Retina (tissue), 1 donor: ENCODE measurements at places on chromosomes 11 and 22.

DNA sequence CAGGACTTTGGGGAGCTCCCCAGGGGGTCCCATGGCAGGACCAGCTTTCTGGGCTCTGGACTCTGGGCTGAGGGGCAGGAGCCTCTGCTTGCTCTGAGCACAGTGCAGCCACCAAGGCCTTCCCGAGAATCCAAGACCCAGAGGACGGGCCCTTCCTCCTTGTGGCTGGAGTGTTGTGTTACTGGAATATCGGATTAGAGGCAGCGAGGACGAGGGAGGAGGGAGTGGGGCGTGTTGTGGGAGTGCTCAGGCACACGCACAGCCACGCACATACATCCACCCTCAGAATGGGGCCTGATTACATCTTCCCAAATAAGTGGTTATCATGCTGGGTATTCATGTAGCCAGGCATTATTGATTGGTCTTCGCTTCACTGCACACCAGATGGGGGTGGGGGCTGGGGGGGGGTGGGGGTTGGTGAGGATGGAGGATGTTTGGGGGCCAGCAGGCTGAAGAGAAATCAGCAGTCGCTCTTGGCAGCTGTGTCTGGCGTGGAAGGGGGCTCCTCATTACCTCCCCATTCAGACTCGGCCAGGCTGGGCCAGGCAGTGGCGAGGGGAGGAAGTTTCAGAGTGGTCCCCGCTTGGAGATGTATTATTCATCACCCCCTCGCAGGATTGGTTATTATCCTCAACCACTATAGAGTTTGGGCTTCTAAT, 120.9 kb downstream of the ST3GAL4 start:
- DNase-seq = peak; percentile 61

- peak; percentile 96 for DNase-seq
These were observed 2.6 kb upstream of the GCAT start for GRCh38 chr22:37804881-37805809.

GRCh38 chr11:65036931-65037330, 4.1 kb upstream of the SAC3D1 start:
- no peak for DNase-seq

GRCh38 chr11:71213696-71214552, 38.5 kb downstream of the SHANK2 start:
- DNase-seq = no peak

- DNase-seq = no peak
These were observed 24.9 kb downstream of the WNT11 start for GRCh38 chr11:76181371-76181770.

- DNase-seq = no peak
These were observed 109.9 kb downstream of the DLG2 start for GRCh38 chr11:85517272-85517671.

- DNase-seq = peak; percentile 82
These were observed at the start of gene PLXNB2 for GRCh38 chr22:50306753-50307749. PLXNB2 (minus strand) TSS chr22:50307646; CDS start chr22:50290584, 17,062 bp downstream.

DNA sequence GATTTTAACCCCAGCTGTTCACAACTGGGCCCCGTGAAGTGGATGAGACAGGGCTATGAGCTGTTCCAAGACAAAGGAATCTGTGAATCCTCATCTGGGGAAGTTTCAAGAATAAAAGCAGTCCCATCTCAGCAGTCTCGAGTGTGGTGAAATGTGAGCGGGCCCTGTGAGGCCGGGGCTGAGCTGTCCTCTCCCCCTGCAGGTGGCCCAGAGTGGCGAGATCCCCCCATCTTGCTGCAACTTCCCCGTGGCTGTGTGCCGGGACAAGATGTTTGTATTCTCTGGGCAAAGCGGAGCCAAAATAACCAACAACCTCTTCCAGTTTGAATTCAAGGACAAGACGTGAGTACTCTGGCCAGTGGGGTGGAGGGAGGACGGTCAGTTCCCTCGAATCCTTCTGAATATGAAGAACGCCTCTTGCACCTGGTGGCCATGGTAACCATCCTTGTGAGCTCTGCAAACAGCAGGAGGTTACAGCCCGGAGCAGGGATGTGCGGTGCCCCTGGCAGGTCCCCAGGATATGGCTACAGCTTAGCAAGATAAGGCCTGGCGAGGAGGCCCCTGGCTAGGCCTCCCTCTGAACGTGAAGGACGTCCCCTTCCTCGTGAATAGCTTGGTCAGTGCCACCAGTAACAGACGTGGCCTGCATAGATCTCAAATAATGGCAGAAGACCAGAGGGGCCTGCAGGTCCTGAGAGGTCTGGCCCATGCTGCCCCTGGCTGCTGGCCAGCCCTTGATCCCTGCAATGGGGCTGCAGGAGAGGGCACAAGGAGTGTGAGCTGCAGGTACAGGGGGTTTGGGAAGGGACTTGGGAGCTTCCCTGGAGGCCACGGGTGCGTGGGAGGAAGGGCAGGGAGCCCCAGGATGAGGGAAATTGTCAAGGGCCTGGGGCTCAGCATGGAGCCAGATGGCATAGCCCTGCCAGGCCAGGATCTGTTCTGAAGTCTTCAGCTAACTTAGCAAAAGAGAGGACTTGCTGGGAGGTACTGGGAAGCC, 8.4 kb downstream of the LZTR1 start:
- no peak for DNase-seq

DNA sequence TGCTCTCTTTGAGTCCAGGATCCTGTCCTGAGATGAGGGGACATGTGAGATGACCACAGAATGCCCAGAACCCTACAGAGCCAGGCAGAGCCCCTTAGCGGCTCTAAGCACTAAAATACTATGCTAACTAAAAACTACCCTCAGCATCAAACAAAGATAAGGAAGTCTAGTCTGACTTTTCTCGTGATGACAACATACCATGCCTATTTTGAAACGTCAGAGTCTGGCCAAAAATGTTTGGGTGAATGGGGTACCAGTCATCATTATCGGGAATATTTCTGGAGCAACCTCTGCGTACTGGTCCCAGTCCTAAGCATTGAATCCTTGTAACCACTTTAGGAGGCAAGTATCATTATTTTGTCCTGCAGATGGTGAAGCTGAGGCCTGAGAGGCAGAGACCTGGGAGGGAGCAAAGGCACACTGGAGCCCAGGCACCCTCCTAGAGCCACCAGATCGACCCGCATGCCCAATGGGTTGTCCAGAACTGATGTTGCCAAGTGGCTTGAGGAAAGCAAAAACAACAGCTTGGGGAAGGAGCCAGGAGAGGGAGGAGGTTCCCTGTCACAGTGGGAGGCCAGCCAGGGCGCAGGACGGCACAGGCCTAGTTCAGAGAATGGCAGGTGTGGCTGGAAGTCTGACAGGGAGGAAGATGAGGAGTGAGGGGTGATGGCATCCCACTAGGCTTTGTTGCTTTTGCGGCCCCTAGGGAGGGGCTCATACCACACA, 7.2 kb upstream of the OSM start:
- no peak for DNase-seq

DNA sequence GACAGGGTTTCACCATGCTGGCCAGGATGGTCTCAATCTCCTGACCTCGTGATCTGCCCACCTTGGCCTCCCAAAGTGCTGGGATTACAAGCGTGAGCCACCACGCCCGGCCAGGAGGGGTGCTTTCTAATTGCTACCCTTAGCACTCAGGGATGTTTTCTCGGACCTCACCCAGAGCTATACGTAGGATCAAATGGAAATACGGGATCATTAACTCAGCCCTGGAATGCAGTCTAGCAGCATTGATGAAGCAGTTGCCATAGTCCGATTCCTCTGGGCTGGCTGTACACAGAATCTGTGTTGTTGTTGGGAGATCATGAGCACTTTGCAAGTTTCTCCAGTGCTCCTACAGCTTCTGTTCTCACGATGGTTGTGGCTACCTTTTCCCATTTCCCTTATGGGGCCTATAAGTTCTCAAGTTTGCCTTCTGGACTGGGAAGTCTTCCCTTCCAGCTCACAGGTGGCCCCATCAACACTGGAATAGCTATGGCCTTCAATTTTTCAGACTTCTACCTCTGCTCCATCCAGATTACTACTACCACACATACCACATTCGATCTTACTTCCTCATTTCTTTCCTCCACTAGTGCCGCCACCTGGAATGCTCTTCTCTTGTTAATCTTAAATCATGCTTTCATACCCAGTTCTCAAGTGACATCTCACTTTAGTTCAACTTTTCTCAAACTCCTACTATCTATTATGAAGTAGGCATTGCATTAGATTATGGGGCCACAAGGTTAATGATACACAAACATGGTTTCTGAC, 16.1 kb upstream of the PCF11 start:
- DNase-seq = no peak

DNA sequence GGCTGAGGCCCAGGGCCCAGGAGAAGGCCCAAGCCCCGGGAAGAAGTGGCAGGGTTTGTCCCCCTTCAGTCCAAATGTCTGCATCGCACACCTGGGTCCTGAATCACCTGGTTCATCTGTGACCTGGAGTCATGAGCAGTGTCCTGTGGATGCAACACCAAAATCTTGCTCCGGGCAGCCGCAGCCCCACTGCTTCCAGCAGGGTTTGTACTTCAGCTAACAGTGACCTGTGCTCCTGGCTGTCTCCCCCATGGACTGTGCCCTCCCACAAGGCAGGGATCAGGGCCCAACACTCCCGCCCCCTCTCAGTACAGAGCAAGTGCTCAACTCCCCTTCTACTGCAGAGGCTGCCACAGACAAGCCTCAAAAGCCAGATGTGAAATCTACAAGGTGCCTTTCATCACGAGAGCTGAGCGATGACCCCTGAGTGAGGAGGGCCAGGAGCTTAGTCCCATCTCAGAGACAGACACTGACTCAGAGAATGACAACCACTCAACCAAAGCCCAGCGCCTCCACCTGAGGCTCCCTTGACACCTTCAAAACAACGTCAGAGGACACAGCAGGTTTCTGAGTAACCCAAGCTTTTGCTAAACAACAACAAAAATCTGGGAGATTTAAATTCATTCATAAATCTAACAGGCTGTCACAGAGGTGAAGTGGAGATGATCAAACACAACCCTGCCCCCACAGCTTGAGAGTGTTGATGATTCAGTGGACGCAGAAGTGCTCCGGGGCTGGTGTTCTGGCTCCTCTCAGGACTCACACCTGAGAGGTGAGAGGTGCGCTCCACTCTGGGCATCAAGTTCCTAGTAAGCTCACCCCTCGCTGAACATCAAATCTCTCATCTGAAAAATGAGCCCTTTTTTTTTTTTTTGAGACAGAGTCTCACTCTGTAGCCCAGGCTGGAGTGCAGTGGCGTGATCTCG, 3.4 kb downstream of the KIAA0930 start:
- no peak for DNase-seq

- DNase-seq = no peak
These were observed 15.1 kb downstream of the PITPNB start for GRCh38 chr22:27903805-27904473.

DNA sequence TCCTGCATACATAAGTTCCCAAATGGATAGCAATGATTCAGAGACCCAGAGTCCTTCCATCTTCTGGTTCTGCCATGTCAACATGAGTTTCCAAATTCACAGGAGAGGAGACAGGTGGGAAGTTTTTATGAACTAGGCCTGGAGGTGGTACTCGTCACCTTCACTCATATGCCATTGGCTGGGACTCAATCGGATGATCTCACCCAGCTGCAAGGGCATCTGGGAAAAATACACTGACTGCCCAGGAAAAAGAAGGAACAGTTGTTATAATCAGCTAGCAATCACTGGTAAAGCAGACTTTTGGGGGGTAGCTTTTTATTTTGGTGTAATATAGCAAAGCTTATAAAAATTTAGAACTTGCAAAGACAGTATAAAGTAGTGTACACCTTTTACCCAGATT, 83.9 kb downstream of the OTOG start:
- no peak for DNase-seq

GRCh38 chr22:24393012-24393559, 34.3 kb upstream of the ADORA2A start:
- no peak for DNase-seq

DNA sequence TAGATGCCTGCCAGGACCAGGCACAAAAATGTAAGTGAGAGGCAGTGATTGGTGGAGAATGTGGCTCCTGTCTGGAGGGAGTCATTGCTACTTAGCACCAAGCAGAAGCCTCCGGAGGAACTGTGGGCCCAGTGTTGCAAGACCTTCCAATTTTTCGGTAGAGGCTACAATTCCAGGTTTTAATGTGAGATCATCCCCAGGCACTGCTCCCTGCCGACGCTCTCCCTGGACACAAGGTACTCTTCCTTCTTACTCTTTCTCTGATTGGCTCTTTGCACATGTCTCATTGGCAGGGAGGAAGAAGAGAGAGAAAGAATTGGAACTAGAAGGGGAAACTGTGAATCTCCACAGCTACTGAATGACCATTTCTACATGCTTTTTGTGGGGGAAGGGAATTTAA, 53.7 kb upstream of the EP300 start:
- DNase-seq = no peak

- no peak for DNase-seq
These were observed 74.3 kb downstream of the DHCR7 start for GRCh38 chr11:71373791-71374454.

DNA sequence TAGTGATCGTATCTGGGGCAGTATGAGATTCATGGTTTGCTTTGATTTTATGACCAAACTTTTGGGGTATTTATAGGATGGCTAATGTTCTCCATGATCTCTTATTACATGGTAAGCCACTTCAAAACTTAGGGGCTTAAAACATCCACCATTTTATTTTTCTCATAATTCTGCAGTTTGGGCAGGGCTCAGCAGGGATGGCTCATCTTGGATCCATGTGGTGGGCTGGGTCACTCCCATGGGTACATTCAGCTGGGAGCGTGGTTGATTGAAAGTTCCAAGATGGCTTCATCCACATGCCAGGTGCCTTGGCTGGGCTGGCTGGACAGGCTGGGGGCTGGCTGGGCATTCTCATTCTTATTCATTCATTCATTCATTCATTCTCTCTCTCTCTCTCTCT, 30.5 kb upstream of the FGF19 start:
- DNase-seq = no peak

- no peak for DNase-seq
These were observed 53.9 kb upstream of the SHISAL1 start for GRCh38 chr22:44366372-44367300.

DNA sequence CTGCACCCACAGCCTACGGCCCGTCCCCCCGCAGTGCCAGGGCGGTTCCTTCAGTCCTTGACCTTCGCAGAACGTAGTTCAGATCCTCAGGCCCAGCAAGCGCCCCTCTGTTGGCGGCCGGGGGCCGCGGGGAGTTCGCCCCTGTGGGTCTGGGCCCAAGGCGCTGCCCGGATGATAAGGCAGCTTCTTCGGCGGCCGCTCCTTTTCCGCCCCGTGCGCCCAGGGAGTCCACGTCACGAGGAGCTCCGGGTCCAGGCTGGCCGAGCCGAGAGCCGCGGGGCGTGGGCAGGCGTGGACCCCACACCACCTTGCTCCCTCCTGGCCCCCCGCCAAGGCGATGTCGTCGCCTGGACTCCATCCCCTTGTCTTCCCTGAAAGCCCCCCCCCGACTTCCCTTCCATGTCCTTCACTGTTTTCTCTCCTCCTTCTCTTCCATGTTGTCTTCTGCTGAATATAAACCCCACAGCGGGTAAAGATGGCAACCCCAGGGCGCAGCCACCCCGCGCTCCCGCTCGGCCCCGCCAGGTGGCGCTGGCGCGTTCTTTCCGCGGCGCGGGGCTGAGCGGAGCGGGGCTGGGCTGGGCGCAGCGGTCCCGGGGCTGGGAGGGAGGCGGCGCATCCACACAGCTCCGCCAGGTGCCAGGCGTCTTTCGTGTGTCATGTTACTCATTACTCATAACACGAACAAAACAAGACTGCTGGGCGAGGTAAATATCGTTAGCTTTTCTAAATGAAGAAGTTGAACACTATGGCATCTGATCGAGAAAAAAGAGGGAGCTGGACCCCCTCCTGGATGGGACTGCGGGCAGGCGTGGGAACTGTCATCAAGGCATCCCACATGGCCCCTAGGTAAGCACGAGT, 321.0 kb downstream of the NTM start:
- DNase-seq = peak; percentile 68

- no peak for DNase-seq
These were observed 7.8 kb upstream of the BMAL1 start for GRCh38 chr11:13269775-13270174.

GRCh38 chr11:126082251-126083109, 19.8 kb upstream of the CDON start:
- peak; percentile 62 for DNase-seq
